ENCODE measurements at places on chromosomes 3 and 15.

GRCh38 chr3:177516158-177517011 lies 319.1 kb upstream of the TBL1XR1 start:
- no peak for DNase-seq

GRCh38 chr15:67741308-67741707 lies 84.0 kb upstream of the SKOR1 start:
- no peak for DNase-seq

- no peak for DNase-seq
Measured at GRCh38 chr3:81869382-81869781, 107.9 kb upstream of the GBE1 start.

GRCh38 chr15:77510066-77511057 lies 89.7 kb downstream of the HMG20A start:
- DNase-seq = no peak

- DNase-seq = no peak
Measured at GRCh38 chr15:48765022-48765421, 45.8 kb downstream of the CEP152 start.

DNA sequence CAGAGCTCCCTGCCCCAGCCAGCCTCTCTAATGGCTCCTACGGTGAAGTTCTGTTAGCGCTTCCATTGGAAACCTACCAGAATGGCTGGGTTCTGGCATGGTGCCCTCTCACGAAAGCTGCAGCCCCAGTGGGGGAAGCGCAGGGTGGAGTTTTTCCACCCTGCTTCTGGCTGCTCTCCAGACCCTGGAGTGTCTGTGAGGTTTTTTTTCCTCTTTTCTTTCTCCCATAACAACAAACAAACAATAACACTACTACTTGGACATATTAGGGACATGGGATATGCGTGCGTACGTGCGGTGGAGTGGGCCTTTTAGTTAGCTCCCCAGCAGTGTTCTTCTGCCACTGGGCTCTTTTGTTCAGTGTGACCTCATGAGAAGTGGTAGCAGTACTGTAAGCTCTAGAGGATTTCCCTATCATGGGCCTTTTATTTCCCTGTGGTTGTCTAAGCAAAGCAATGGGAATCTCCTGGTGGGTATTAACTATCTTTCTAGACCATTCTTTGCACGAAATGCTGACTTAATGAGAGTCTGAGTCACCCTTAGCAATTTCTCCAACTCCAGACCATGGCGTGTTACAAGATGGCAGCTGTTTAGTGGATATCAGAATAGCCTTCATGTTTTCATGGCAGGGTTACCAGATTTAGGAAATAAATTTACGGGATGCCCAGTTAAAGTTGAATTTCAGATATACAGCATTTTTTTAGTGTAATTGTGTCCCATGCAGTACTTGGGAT lies 161.9 kb downstream of the FNDC3B start:
- no peak for DNase-seq

- DNase-seq = peak; percentile 95
Measured at GRCh38 chr3:123201557-123202427, at the start of gene SEC22A. Gene SEC22A, plus strand, starts transcription at chr3:123201943. Its CDS starts 7,275 bp downstream, at chr3:123209218.

- DNase-seq = no peak
Measured at GRCh38 chr3:144754076-144754783, 782.6 kb downstream of the DIPK2A start.

- DNase-seq = no peak
Measured at GRCh38 chr3:170716172-170716805, 130.4 kb upstream of the SLC7A14 start.

DNA sequence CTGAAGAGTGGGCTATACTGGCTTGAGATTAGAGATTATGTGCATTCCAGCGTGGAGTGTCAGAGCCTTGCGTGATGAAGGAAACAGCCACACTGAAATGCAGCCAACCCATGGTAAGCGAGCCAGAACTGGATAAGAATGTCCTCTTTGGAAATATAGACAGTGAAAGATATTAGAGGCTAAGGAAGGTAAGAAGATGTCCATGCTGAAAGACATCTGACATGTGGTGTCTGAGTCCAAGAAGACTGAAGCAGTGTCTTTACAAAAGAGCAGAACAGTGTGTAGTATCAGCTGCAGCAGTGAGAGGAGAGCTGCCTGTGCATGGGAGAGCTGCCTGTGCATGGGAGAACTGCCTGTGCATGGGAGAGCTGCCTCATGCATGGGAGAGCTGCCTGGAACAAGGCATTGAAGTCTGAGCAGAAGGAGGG lies 672.2 kb downstream of the DIPK2A start:
- DNase-seq = no peak

DNA sequence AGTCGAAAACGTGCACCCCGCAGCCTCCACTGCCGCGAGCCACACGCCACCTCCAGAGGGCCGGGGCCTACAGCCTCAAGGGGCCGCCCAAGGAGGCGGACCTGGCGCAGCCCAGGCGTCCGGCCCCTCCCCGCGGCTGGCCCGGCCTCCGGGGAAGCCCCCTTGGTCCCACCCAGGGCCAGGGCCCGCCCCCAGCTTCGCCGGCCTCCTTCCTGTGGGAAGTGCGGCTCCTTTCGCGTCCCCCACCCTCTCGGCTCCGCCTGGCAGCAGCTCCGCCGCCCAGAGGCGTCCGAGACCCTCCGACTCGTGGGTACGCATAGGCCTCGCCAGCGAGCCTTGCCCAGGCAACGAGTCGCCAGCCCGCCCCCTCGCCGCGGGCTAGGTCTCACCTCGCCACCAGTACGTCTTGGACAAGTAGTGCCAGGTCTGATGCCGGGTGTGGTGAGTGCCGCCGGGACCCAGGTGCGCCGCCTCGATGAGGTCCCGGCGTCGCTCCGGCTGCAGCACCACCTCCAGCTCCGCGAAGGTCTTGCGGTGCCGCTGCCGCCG lies 642 bp downstream of the ZBTB11 start:
- DNase-seq = peak; percentile 96

GRCh38 chr15:40322531-40323238 lies 807 bp upstream of the INAFM2 start:
- DNase-seq = no peak

DNA sequence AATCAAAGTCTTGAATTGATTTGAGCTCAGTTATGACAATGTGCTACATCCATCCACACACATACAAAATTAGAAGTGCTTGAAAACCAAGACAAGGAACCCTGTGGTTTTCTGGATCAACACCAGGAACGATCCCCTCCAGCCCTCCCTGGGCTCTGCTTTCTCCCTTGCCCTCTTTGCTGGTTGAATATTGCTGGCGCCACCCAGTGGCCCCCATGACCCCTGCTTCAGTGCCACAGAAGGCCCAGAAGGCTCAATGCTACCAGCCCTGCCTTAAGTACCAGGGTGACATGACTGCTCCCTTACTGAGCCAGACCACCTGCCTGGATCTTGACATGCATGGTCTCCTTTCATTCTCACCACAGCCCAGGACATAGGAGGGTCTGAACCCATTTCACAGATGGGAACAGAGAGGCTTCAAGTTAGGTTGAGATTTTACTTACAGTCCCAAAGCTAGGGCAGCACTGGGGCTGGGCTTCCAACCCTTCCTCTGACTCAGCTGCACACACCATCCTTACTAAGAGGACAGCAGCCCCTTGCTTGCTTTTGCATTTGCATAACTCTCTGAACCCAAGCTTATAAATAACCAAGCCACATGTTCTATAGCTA lies 15.0 kb downstream of the IL12A start:
- DNase-seq = peak; percentile 22

DNA sequence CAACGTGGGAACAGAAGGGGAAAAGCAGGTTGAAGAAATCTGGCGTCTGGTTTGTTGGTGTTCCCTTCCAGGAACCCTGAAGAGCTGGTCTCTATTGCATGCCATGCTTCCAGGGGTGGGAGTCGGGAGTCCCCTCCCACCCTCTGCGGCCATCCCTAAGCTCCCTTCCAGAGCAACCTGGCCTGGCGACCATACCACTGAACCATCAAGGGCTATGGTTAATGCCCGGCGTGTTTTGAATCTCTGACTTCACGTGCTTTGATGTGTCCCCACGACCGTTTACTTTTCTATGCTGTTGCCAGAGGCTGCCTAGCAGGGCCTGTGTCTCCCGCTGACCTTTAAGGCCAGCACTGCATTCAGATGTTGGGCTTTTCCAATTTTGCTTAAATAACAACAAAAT lies 696 bp upstream of the SNRK start:
- no peak for DNase-seq

DNA sequence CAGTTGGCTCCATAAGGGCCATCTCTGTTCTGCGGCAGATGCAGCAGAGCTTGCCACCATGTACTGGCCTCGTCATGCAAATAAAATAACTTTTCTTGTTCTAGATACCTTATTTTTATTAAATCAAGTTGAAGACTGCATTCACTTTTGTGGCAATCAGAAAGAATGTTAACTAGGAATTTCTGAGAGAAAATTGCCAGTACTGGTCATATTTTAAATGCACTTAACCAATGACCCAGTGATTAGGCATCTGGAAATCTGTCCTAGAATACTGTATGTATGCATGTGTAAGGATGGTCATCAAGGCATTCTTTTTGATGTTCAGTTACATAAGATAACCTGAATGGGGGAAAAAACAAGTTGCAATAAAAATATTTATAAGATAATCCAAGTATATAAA lies 34.2 kb upstream of the CSPG5 start:
- DNase-seq = no peak

GRCh38 chr3:150180334-150180733 lies 209.6 kb upstream of the PFN2 start:
- no peak for DNase-seq

DNA sequence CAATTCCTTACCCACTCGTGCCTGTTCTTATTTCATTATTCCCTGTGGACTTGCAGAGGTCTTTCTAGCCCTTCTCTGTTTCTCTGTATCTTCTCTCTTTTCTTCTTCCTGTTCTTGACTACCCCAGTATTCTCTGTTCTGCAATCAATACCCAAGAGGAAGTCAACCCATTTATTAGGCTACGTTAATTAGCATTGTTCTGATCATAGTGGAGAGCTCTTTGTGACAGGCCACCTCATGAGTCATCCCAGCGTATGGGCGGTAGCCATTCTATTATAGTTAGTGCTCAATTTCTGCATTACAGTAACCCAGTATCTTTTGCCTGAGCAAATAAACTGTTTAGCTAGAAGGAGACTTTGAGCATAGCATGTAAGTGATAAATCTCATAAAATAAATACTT lies 259.5 kb upstream of the GRM7 start:
- DNase-seq = no peak

DNA sequence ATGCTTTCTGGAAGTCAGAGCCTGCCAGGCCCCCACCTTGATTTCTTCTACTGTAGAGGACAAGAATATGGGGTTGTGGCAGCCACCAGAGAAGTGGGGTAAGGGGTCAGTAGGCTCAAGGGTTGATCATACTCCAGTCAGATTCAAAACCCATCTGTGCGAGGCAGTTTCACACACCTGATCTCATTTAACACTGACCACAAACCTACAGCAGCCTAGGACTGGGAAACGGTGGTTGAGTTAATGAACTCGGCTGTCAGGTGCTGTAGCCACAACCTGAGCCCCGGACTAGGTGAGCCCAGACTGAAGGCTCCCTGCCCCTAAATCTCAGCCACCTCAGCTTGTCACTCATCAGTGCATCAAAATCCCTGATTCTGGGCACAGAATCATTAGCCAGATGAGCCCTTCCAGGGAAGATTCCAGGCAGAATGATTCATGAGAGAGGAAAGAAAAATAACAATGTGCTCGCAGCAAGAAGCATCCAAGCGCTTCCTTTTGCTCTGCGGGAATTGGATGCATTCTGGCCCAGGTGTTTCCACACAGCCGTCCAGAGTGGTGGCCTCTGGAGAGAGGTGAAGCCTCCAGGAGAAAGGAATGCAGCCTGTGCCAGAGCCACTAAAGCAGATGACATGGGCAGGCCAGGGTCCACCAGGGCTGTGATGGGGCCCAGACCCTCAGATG lies 102.1 kb downstream of the SRGAP3 start:
- no peak for DNase-seq

- peak; percentile 34 for DNase-seq
Measured at GRCh38 chr3:196726788-196727675, 12.6 kb upstream of the PAK2 start.

DNA sequence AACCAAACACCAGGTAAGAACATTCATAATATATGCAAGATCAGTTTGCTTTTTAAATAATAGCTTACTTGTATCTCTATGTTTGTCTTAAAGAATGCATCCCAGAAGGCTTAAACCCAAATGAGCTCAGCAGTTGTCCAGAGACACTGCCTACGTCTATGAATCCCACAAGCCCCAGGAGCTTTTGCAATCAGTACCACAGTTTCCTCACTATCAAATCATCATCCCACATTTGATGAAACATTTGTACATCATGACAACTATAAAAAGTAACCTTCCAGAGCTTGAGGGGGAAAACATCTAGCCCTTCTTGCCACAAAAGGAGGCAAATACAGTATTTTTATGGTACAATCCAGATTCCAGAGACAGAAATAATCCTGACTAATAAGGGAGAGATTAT lies 63.7 kb downstream of the ATP8B4 start:
- DNase-seq = no peak

DNA sequence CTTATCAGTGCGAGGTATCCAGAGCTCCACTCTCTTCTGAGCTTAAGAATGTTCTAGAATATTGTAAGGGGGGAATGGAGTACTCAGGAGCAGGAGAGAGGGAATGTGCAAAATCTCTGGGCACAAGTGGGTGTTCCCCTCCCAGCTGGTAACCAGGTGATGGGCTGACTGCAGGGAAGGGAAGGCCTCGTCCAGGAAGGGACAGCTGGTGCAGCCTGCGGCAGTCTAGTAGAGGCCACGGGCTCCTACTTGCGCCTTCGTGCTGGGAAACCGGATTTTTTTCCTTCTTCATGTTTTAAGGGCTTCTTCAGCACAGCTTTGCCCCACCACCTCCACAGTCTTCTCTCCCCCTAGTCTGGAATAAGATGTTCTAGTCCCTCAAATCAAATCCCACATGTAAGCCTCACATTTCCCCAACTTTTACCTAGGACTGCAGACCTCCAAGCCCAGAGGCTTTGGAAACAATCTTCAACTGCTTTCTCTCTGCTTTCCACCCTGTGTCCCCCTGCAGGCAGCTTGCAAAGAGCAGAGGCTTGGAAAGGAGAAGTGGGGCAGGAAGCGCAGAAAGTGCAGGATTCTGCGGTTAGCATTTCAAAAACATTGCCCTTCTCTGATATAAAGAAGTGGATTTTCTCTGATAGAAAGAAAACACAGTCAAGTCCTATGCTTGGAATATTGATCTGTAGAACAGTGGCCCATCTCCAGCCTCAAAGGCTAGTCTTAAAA lies 11.9 kb upstream of the CGNL1 start:
- peak; percentile 12 for DNase-seq

- DNase-seq = no peak
Measured at GRCh38 chr15:58203537-58203936, 65.4 kb downstream of the AQP9 start.

DNA sequence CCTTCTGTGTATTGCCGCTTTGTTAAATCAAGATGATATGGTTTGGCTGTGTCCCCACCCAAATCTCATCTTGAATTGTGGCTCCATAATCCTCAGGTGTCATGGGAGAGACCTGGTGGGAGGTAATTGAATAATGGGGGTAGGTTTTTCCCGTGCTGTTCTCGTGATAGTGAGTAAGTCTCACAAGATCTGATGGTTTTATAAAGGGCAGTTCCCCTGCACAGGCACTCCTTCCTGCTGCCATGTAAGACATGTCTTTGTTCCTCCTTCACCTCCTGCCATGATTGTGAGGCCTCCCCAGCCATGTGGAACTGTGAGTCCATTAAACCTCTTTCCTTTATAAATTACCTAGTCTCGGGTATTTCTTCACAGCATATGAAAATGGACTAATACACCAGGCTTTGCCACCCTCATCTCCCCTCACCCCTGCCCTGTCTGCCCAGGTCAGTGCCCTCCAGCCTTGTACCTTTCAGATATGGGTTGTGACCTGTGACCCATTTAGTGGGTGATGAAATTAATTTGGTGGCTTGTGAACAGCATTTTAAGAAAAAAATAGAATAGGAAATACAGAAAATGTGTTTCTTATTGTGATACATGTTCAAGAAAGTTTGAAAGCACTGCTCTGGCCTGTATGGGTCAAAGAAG lies 56.1 kb upstream of the MCF2L2 start:
- no peak for DNase-seq

- DNase-seq = no peak
Measured at GRCh38 chr3:71202848-71203533, 380.5 kb downstream of the FOXP1 start.
